ENCODE measurements at places on chromosomes 5 and 9. TPM values are rescaled to one million over a fixed set of nuclear protein-coding genes. Genes with fewer than 3 reads are reported as not detected.

The IFNB1 gene
- not detected for total RNA-seq

The SV2C gene
- total RNA-seq, result not detected

The DBH gene
- total RNA-seq, result not detected

The LCN1 gene
- not detected for total RNA-seq

Data from dermis blood vessel endothelial cell (primary cell).